Putamen (tissue), 1 donor: ENCODE measurements at places on chromosomes 4 and X.

DNA sequence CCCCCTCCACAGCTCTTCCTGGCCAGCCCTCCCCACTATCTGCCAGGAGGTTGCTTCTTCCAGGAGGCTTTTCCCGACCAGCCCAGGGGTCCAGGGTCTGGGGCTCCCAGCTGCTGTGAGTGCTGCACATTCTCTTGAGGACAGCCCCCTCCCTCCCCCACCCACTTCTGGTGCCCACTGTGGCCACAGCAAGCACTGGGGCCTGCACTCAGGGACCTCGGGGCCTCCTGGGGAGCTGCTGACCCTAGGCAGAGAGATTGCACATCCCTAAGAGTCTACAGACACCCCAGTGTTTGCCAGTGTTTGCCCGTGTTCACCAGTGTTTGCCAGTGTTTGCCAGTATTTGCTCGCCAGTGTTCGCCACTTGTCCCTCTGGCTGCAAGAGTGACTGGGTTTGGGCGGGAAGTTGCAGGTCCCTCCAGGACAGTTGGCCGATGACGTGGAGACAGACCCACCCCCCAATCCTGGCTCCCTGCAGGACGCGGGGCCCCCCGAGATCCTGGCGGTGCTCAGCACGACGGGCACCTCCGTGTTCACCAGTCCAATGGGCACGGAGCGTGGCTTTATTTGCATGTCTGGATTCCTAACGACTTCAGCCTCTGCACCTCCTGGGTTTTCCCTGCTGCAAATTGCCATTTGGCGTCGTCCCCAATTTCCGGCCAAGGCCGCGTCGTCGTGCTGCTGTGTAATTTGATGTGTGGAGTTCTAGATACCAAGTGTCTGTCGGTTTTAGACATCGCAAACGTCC, 87.5 kb upstream of the NKX1-1 start:
- no peak for DNase-seq

- no peak for DNase-seq
Measured at GRCh38 chr4:122218762-122219161, 66.6 kb downstream of the BLTP1 start.

DNA sequence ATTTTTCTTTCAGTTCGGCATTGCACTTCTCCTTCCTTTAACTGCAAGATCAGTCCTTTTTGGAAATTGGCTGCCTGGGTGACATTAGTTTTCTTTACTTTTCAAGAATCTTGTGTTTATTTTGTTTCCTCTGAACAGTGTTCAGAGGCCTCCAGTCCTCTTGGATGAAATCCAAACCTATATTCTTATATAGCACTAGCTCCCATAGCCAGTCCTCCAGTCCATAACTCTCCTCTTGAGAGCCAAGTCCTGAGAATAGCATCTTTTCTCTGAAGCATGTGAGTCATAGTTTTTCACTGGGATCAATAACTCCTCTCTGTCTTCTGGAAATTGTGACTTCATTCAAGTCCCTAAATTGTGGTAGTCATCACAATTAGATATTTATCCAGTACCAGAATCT, 357.5 kb downstream of the RAPGEF2 start:
- DNase-seq, result no peak

DNA sequence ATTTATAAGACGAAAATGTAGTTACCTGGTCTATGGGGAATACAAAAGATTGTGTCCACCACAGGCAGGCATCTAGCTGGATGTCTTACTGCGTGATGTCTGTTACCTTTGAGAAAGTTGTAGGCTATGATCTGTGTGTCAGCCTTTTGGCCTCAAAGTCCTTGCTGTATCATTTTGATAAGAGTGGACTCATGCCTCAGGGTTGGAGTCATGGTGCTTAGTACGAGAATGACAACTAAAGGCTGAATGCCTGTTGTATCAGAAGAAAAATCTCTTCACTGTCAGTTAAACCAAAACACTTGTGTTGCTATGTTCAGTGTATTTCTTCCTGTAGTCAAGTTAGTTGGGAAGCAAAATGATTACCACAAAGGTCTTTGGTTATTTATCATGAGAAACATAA, 226.2 kb downstream of the ARHGAP10 start:
- DNase-seq, result no peak

DNA sequence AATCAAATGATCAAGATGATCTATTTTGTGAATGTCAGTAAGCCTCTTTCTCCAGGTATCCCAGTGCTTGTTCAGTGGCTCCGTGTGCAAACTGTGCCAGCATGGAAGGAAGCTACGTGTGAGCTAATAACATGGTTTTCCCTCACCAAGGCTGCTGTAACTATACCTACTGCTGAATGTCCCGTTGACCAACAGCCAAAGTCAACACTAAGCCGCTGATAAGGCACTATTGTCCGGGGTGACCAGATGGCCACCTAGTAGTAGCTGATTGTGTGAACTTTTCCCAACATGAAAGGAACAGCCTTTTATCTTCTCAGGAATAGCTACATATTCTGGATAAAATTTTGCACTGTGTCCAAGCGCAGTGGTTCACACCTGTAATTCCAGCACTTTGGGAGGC, 58.0 kb upstream of the ABCG2 start:
- no peak for DNase-seq

GRCh38 chr4:10672379-10672778, 12.2 kb downstream of the CLNK start:
- no peak for DNase-seq

GRCh38 chrX:103187953-103188475, 26.9 kb upstream of the BEX4 start:
- no peak for DNase-seq

DNA sequence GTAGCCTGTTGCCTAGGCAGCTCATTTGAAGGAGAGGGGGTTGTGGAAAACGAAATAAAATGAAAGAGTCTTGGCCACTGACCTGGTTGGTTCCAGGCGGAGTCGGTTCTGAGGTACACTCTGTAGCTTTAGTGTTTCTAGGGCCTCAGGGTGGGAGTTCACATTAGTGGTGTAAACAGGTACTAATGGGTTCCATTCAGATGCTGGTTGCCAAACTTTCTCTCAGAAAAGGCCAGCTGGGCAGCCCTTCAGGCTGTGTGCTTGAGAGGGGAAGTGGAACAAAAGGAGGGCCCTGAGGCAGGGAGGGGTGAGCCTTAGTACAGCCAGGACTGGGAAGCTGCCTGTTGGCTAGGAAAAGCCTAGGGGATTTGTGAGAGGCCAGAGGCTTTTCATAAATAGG, 24.8 kb downstream of the NHSL2 start:
- peak; percentile 14 for DNase-seq

- DNase-seq, result no peak
Measured at GRCh38 chr4:175691791-175692190, 120.3 kb downstream of the GPM6A start.

GRCh38 chr4:148333265-148333664, 108.9 kb downstream of the NR3C2 start:
- no peak for DNase-seq

DNA sequence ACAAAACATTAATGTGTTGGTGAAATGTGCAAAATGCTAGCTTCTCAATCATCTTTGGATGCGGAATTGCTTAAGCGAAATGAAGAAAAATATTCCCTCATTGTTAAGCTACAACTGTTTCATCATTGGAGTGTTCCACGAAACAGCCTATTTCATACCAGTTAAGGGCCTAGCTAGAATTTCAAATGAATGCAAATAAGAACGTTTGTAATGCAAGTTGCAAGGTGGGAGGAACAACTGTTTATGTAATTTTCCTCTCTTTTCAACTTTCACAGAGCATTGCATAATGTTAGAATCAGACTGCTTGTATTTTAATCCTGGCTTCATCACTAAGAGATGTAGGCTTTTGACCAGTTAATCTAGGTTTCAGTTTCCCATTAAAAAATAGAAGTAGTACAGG, 480.1 kb downstream of the IL1RAPL1 start:
- peak; percentile 11 for DNase-seq

- no peak for DNase-seq
Measured at GRCh38 chrX:31713120-31713519, 641.3 kb upstream of the FTHL17 start.

DNA sequence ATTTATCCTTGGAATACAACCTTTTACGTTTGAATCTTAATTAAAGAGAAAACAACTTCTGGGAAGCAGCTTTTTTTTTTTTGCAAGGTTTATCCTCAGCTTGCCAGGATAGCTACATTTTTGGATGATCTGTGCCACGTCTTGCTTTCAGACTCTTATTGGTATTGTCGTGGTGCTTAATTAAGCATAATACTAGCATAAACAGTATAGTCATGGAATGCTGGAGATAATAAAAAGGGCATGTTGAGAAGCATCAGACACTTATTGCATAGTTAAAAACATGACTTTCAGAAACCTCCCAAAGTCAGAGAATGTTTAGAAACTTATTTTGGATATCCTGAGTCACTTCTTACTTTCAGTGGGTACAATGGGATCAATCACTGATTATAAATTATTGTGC, 77.0 kb downstream of the PALLD start:
- DNase-seq, result no peak

- no peak for DNase-seq
Measured at GRCh38 chr4:1330761-1331590, 16.0 kb upstream of the UVSSA start.

- peak; percentile 56 for DNase-seq
Measured at GRCh38 chr4:160350944-160351343, 1248.1 kb downstream of the RAPGEF2 start.

GRCh38 chr4:1501754-1502500, 95.7 kb upstream of the NKX1-1 start:
- DNase-seq, result no peak

- no peak for DNase-seq
Measured at GRCh38 chr4:157667836-157668235, 447.3 kb downstream of the GRIA2 start.

GRCh38 chr4:83378419-83378818, 43.8 kb upstream of the HPSE start:
- DNase-seq, result no peak

DNA sequence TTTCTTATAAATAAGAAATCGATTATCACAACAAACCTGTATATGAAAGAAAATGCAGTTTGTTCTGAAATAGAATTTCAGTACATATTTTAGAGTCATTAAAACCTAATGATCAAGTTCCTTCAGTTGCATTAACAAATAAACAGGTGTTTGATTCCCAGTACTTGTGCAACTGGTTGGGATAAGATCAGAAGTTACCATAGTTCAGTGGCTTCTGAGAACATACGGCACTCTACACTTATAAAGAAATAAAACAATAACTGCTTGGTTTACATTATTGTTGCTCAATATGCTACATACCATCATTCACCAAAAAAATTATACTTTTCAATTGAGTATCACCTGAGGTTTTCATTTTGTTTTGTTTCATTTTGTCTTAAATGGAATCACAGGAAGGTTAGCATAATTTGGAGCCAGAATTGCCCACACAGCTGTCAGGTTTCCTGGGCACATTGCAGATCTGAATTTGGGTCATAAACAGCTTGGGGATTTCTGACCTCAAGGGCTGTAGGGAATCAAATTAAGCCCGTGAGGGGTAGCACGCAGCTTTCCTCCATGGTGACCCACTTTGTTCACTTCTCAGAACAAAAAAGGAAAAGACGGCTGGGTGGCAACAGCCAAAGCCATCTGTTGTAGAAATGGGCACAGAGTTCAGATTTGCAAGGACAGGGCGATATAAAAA, 14.9 kb upstream of the CCNG2 start:
- DNase-seq, result no peak

GRCh38 chr4:3639613-3640586, 107.7 kb upstream of the LRPAP1 start:
- DNase-seq, result no peak

GRCh38 chr4:139454111-139455045, at the start of gene RAB33B:
RAB33B (plus strand) TSS chr4:139454121; CDS start chr4:139454196, 75 bp downstream.
- peak; percentile 5 for DNase-seq

GRCh38 chr4:156992943-156993342, 21.3 kb upstream of the PDGFC start:
- DNase-seq, result no peak

DNA sequence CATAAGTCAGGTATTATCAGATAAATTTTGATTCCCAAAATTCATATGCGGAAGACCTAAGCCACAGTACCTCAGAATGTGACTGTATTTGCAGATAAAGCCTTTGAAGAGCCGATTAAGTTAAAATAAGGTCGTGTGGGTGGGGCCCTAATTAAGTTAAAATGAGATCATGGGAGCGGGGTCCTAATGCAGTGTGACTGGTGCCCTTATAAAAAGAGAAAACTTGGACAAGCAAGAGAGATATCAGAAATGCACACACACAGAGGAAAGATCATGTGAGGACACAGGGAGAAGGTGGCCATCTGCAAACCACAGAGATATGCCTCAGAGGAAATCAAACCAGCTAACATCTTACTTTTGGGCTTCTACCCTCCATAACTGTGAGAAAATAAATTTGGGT, 236.1 kb downstream of the FBXO8 start:
- DNase-seq, result no peak

- peak; percentile 3 for DNase-seq
Measured at GRCh38 chrX:76148753-76149152, 24.1 kb upstream of the PBDC1 start.

- no peak for DNase-seq
Measured at GRCh38 chr4:176794151-176794550, 1.4 kb upstream of the VEGFC start.

- DNase-seq, result no peak
Measured at GRCh38 chrX:49845701-49846403, 16.7 kb downstream of the PAGE4 start.

- DNase-seq, result no peak
Measured at GRCh38 chrX:74405973-74406489, 15.3 kb upstream of the SLC16A2 start.

DNA sequence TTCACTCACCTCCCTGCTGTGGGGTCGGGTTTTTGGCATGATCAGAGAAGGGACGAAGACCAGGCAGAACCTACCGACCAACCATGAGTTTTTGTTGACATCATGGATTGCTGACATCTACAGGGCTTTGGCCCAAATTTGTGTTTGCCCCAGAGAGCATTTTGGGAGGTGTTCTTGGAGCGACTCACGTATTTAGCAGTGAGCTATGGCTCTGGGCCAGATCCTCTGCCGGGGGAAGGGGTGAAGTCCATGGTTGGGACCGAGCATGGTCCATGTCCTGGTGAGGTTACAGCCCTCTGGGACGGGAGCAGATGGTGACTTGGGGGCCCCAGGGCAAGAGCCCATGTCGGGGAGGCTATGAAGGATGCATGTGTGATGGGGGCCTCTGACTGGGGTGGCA, 17.4 kb downstream of the SORCS2 start:
- DNase-seq, result no peak

- no peak for DNase-seq
Measured at GRCh38 chr4:55458611-55459010, 62.9 kb downstream of the TMEM165 start.

GRCh38 chr4:5900844-5901243, 8.0 kb upstream of the CRMP1 start:
- DNase-seq, result peak; percentile 47

GRCh38 chr4:52979821-52980590, 117.9 kb downstream of the RASL11B start:
- no peak for DNase-seq

GRCh38 chr4:139813881-139814280, 148.3 kb downstream of the MGST2 start:
- no peak for DNase-seq

GRCh38 chr4:4913147-4913561, 53.7 kb downstream of the MSX1 start:
- no peak for DNase-seq

DNA sequence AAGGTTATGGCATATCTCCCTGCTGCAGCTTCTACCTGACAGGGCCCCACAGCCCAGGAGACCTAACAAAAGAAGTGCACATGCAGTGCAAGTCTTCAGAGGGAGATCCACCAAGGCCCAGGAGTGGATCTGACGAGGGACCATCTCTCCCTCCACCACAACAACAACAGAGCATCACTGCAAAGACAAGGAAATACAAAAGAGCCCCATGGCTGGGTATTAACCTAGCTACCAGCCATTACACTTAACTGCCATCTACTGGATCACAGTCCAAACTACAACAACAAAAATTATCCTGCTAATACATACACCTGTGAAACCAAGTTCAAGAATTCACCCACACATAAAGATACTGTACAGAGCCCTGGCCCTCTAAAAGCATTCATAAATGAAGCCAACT, 280.2 kb upstream of the SLC7A11 start:
- no peak for DNase-seq
